ENCODE measurements at places on chromosomes 16 and 17.

- no peak for DNase-seq
These were observed 71.3 kb downstream of the AMFR start for GRCh38 chr16:56354016-56354415.

DNA sequence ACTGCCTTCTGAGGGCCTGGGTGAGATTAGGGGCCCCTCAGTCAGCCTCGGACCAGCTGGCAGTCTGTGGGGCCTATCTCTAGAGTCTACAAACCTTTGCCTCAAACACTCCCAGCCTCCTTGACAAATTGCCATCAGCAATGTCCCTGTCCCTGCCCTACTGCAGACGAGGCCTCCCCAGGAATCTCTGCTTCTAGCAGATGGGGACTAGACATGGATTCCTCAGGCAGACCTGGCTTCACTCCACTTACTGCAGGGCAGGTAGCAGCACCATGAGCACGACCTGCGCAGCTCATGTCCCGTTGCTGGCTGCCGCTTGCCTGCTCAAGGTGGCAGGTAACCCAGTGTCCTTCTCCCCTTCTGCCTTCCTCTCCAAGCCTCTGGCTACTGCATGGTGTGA, 49.1 kb downstream of the PLD6 start:
- no peak for DNase-seq

DNA sequence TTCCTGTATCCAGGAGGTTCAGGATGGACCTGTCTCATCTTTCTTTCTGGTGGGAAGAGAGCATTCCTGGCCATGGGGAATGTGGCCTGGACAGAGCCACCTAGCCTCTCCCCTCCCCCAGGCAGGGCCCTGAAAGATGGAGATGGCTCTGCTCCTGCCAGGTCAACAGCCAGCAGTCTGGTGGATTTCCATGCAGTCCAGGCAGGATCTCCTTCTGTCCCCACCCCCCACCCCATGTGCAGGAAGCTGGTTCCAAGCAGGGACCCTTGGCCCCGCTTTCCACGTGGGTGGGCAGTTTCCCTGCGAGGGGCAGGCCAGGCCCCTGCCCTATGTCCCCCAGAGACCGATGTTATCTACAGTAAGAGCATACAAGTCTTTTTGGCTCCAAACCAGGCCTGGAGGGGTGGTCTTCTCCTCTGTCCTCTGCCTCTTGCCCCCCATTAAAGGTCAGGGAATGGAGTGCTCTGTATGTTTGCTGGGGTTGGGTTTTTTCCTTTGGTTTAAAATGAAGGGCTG, 240.5 kb downstream of the SEC14L1 start:
- DNase-seq: no peak

- no peak for DNase-seq
These were observed 15.0 kb upstream of the PEMT start for GRCh38 chr17:17606416-17607000.

GRCh38 chr17:4987767-4988567, 492 bp upstream of the CAMTA2 start:
- no peak for DNase-seq

DNA sequence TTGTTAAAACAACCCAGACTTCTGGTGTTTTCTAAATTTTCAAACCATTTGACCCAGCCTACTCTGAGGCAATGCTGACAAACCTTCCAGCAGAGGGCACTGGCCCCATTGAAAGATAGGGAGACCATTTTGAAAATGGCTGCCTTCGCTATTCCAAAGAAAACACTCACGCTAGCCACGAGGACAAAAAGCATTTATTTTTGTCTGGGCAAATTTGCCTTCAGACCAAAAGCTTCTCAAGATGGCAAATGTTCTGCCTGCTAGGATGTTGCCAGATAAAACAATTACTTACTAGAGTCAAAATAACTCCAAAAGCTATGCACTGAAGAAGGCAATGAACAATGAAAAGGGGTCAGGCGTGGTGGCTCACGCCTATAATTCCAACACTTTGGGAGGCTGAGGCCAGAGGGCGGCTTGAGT, 296.7 kb upstream of the IRX5 start:
- DNase-seq: peak; percentile 85

DNA sequence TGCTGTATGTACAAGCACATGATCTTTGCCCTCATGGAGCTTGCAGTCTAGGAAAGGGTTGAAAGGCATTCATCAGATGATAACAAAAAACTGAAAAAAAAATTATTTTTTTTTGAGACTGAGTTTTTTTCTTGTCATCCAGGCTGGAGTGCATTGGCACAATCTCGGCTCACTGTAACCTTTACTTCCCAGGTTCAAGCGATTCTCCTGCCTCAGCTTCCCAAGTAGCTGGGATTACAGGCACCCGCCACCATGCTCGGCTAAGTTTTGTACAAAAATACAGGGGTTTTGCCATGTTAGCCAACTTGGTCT, 38.7 kb upstream of the BCAS3 start:
- no peak for DNase-seq

DNA sequence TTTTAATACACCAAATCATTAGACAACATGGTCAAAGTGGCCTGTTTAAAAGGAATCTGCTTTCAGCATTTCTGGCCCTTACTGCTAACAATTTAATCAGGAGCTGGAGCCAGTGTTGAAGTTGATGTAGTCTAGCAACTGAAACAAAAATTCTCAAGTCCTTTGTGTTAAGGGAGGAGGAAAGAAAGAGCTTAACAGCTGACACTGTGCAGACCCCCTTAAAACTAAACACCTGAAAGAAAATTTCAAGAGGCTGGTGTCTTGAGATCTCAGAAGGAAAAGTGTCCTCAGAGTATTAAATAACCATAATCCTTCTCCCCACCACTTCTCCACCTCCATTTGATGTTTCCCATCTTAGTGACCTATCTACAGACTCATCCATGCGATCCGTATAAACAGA, 232.1 kb downstream of the FTO start:
- DNase-seq: no peak

DNA sequence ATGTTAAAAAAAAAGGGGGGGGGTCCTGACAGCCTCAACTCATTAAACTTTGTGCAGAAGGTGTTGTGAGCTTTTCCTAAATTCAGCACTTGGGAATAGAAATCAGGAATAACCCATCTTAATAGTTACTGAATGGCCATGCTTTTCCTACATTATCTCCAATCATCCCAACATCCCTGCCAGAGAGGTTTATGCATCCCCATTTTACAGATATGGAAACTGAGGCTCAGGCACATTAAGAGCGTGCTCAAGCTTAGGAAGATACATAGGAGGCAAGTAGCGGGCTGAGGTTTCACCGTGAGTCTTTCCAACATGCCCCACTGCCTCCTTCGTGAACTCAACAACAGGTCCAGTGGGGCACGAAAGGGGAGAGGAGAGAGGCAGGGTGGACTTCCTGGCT, 78.4 kb downstream of the C17orf67 start:
- no peak for DNase-seq

- peak; percentile 65 for DNase-seq
These were observed 251.1 kb upstream of the CDH5 start for GRCh38 chr16:66115373-66115772.

GRCh38 chr16:16938009-16938408, 532.8 kb downstream of the XYLT1 start:
- no peak for DNase-seq

- DNase-seq: no peak
These were observed 16.3 kb upstream of the ENPP7 start for GRCh38 chr17:79714176-79715097.

- DNase-seq: no peak
These were observed 25.3 kb downstream of the KLHDC4 start for GRCh38 chr16:87740441-87740840.

DNA sequence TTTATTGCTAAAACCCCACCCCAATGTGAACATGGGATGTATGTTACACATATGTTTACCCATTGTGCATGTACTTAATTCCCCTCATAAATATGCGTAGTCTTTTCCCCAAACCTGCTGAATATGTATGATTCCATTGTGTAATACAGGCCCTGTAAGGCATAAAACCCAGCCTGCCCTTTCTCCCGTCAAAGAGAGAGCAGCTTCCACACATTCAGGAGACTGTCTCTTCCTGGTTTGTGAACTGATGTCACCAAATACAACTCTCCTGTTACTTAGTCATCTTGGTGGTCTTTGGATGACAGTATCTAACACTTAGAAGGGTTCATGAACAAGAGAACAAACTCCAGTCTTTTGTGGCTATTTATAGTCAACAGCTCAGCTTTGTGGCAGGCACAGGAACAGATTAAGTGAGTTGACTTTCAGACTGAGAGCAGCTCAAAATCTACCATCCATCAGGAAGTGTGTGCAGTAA, 24.7 kb upstream of the TMC7 start:
- DNase-seq: no peak

DNA sequence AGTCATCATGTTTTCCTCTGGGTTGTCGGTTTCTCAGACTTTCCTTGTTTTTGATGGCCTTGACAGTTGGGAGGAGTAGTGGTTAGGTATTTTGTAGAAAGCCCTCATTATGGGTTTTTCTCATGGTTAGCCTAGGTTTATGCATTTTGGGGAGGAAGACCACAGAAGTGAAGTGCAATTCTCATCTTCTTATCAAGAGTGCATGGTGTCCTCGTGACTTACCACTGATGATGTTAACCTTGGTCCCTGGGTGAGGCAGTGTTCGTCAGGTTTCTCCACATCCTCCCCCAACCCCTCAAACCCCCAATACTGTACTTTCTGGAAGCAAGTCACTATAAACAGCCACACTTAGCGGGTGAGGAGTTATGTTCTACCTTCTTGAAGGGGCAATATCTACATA, 42.3 kb downstream of the BPTF start:
- DNase-seq: no peak

DNA sequence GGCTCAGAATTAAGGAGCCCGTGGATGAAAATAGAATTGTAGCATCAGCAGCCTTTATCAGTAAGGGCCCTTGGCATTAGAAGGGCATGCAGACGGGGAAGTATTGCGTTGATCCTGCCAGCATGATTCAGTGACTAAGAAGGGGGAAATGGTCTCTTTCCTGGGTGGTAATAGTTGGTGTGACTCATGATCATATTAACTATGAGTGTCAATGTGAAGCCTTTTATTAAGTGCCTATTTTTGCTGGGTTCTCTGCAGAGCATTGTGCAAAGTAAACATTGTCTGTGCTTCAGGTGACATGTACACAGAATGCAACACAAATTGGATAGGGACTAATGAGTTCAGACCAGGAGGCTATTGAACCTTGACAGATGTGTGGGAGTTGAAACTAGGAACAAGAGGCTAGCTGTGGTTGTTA, 24.5 kb downstream of the RCVRN start:
- no peak for DNase-seq

- DNase-seq: no peak
These were observed 1103.5 kb upstream of the RBFOX1 start for GRCh38 chr16:6229186-6229585.

DNA sequence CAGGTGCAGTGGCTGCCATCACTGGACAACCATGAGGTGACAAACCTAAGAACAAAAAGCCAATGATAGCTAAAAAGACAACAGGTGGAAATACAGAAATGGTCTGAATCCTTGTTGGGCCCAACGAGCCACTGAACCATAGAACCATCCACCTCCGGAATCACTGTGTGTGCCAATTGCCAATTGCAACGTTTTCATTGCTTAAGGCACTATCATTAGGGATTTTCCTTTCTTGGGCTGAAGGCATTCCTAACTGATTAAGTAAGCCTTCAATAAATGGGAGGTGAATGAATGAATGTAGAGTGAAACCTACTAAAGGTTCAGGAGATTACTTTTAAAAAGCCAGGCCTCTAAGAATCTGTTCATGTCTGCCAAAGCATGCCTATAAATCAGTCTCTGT, 3.6 kb downstream of the USP31 start:
- DNase-seq: peak; percentile 41

GRCh38 chr17:6159541-6160231, 89.5 kb downstream of the WSCD1 start:
- DNase-seq: no peak

GRCh38 chr16:69329369-69330285, 761 bp downstream of the PDF start:
- peak; percentile 45 for DNase-seq

GRCh38 chr17:75856062-75856756, 1.1 kb upstream of the WBP2 start:
- DNase-seq: no peak

- no peak for DNase-seq
These were observed 17.0 kb upstream of the PIK3R6 start for GRCh38 chr17:8884336-8884990.

GRCh38 chr17:34974179-34974578, 6.1 kb upstream of the LIG3 start:
- no peak for DNase-seq

DNA sequence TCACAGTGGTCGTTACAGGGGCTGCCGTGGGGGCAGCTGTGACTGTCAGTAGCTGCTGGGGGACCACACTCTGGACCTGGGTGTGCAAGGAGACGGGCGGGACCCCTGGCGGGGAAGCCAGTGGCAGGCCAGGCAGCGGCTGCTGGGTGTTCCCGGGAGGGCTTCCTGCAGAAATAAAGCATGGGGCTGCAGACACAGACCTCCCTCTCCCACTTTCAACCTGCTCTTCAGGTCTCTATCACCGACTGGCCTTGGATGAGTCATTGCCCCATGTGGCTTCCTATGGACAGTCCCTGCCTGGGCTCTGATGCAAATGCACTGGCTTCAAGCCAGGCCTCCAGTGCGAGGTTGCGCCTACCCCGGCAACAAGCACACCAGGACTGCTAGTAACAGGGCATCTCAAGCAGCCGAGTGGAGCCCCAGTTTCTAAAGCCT, 17.2 kb downstream of the SREBF1 start:
- DNase-seq: peak; percentile 38

DNA sequence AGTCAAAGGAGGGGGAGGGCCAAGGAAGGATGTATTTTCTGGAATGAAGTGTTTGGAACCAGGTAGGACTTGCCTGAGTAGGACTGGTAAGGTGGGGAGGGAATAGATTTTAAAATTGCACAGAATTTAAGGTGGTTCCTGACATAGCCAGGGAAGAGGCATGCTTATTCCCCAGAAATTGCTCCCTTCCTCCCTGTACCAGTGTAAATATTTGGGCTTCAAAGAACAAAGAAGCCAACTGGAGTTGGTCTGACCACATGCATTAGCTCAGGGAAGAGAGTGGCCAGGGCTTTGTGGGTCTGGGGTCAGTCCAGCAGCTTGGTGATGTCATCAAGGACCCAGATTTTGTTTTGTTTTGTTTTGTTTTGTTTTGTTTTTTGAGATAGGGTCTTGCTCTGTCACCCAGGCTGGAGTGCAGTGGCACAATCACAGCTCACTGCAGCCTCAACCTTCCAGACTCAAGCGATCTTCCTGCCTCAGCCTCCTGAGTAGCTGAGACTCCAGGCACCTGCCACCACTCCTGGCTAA, 9.3 kb upstream of the MRTFB start:
- DNase-seq: no peak

DNA sequence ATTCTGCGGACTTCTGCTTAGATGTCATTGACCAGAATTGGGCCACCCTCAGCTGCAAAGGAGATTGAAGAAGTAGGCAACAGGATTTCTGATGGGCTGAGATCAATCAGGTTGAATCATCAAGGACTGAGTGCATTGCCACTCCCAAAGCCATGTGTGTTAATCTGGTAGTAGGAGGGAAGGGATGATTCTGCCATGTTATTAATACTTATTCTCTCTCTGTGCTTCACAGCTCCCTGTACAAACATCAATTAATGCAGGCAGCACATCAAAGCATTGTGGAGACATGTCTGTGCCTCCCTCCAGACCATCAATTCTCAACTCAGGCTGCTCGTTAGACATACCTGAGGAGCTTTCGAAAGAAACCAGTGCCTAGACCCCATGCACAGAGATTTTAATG, 11.6 kb downstream of the LRRC3C start:
- no peak for DNase-seq

- DNase-seq: no peak
These were observed 103.1 kb upstream of the CDH5 start for GRCh38 chr16:66263168-66263972.

- no peak for DNase-seq
These were observed 49.6 kb upstream of the NKD1 start for GRCh38 chr16:50498431-50499155.

GRCh38 chr17:2388683-2389055, 12.2 kb downstream of the MNT start:
- DNase-seq: peak; percentile 73

GRCh38 chr16:68033101-68033500, 10.0 kb downstream of the DUS2 start:
- no peak for DNase-seq

Data from GM23338 (cell line).